ENCODE measurements at places on chromosomes 5 and 9.
A peak's percentile ranks its signal among the peaks of the same experiment; 100 is the strongest.

DNA sequence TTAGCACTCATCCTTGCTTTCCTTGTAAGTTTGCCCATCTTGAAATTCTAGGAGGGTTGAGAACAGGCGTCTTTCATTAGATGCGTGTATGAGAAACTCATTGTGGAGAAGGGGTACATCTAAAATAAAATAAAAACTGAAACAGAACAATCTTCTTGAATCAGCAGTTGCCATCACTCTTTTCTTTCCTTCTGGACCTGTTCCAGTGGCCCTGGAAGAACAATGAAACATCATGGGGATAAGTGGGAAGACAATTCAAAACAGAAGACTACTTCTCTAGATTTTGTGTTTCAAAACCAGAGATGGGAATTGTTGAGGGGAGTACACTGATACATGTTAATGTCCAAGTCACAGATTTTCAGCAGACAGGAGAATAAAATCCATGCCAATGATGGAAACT lies 59.9 kb downstream of the SLC1A3 start:
- no peak for DNase-seq

DNA sequence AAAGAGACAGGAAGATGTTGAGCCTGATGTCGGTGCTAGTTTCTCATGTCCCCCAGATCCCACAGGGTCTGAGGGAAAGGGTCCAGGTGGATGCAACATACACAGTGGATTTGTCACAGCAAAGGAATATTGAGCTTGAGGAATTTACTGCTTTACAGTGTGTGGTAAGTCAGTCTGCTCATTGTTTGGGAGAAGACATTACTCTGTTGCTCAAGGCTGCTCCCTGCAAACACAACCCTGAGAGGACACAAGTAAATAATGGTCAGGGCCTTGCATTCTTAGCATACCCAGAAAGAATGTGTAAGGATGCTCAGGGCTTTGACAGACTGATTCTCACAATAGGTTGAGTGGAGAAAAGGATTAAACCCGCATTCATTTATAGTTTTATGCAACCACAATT lies 7.3 kb upstream of the MAN2A1 start:
- no peak for DNase-seq

DNA sequence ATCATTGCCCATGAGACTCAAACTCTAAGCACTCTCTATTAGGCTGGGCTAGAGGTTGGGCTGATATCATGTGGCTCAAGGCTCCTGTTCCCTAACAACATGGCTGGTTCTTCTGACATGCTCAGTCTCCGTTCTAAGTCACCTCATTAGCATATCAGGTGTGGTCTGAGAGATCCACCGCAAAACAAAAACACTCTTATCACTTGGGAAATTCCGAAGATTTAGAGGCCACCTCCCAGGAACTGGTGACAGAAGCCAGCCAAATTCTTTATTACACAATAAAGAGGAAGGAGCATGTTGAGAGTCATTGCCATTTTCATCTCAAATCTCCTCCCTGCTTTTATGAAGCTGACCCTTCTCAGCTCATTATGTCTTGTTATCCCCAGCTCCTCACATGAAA lies 107.6 kb downstream of the MSX2 start:
- DNase-seq: peak; percentile 87

DNA sequence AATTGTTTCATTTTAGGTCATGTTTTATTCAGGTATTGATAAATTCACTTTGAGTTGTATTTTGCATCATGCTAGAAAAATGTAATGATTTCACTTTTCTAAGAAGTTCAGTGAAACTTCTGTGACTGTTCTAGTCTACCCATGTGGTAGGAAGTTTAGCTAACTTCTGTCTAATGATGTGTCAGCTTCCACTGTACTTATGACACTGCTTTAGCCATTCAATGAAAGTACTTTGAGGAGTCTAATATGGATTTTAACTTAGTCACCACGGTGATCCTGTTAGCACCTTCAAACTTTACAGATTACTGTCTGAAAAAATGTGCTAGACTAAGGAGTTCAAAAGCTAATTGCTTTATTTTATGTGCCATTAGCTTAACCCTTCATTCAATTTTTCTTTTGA lies 1510.5 kb upstream of the CDH9 start:
- DNase-seq: peak; percentile 6

DNA sequence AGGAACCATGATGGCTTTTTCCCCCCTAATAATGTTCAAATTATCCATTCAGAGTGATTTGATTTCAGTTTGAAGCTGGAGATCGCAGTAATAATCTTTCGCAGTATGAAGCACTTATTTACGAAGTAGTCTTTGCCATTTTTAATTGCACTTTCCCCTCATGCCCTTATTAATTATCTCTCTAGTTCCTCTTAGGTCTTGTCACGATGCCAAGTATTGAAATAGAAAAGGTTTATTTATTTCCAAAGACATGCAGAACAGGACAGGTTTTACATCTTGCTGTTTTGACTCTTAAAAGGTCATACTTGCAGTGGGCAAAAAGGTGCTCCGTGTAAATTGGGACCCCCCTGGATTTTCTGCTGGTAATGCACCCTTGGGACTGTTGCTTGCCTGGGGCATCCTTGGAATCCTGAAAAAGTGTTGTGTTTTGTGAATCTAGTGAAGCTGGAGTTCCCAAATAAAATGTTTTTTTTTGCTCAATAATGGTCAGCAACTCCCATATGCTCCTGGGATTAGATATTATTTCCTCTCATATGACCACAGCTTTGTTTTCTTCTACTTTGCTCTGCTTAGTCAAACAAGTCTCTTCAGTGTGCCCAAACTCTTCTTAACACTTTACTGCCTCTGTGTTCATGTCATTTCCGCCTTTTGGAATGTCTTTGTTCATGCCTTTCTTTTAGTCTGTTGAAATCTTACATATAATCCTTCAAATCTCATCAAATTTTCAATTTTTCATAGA lies 278.3 kb downstream of the TMEM38B start:
- no peak for DNase-seq

Data from A172 (cell line).